ENCODE measurements at places on chromosomes 3 and 15.

GRCh38 chr15:57591237-57591821, 375 bp upstream of the MYZAP start:
- DNase-seq = no peak

DNA sequence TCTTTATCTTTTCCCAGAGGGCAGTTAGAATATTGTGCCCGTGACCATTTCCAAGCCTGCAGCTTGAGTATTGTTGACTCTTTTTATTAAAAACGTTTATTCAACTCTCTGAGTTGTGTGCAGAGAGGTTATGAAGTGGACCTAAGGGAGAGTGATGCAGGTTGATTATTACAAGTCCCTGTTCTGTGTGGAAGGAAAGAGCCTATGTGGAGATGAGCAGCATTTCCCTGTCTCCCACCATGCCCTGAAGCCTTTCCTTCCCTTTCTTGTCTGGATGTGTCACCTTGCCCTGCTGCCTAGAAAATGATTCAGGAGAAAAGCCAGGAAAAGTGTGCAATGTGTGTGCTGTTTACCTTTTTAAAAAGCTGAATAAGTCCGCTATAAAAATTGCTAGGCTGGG, 19.4 kb downstream of the ZPLD1 start:
- DNase-seq = no peak

- no peak for DNase-seq
These were observed 45.6 kb upstream of the NDUFB4 start for GRCh38 chr3:120550546-120550945.

- no peak for DNase-seq
These were observed 84.2 kb downstream of the LRRC49 start for GRCh38 chr15:70976851-70977250.

- peak; percentile 27 for DNase-seq
These were observed 36.5 kb downstream of the DZIP1L start for GRCh38 chr3:138078901-138079344.

DNA sequence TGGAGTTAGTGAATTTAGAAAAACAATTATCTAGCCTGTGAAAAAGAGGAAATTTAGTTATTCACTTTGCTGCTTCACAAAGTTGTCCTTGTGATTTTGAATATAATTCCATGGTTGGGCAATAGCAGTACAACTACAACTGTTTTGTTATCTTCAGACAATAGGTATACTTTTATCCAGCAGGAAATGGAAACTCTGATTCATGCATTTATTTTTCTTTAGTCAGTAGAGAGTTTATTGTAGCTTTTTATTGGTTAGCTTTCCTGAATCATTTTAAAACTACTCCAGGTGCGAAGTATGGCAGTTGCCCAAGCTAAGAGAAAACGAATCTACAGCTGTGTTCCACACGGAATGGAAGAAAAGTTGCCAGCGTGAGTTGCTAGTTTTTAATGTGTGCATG, 80.3 kb downstream of the TM4SF4 start:
- peak; percentile 49 for DNase-seq

DNA sequence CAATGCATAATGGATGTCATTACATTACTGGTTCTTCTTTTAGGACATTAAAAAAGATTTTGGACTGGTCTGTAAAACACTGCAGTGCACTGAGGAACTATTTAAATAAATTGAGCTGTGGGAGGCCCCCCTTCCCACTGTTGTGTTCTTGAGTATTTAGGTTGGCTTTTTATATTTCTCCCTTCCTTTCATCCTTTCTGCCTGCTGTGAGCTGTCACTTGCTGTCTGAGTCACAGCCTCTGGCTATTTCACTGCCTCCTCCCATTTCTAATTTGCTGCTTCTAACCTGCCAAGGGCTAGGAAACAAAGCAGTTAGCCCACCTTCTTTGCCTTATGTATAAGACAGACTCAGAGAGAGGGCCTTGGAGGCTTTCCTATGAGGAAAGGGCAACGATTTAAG, 89.0 kb upstream of the FNDC3B start:
- peak; percentile 28 for DNase-seq

GRCh38 chr3:99319450-99319849, 318.9 kb upstream of the COL8A1 start:
- no peak for DNase-seq

GRCh38 chr15:48796521-48796920, 14.3 kb downstream of the CEP152 start:
- no peak for DNase-seq

- no peak for DNase-seq
These were observed 32.5 kb downstream of the TCF12 start for GRCh38 chr15:56950979-56951378.
